ENCODE measurements at places on chromosomes 6 and 20.

GRCh38 chr20:58268936-58269619 lies 40.4 kb upstream of the RAB22A start:
- no peak for DNase-seq

GRCh38 chr6:4256969-4257368 lies 121.6 kb upstream of the ECI2 start:
- DNase-seq, result no peak

GRCh38 chr20:47133809-47134456 lies 222.6 kb downstream of the ZMYND8 start:
- DNase-seq, result no peak

- no peak for DNase-seq
Observed at GRCh38 chr6:148430897-148431296, 88.3 kb downstream of the SASH1 start.

DNA sequence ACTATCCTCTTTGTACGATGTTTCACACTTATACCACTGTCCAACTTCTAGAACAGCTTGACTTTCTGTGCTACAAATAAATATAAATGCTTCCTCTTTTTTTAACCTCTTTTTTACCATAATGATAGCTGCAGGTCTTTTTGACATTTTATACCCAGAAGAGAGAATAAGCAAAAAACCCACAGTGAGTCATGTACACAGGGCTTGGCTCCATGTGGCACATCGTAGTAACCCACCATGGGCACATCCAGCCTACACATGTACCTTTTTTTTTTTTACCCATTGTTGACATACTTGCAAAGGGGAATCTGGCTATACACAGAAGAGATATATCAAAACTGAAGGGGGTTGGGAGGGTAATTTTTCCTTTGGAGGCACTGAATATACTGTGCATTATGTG lies 59.5 kb upstream of the RSPO3 start:
- no peak for DNase-seq

- no peak for DNase-seq
Observed at GRCh38 chr6:31908791-31909190, 6.9 kb upstream of the ZBTB12 start.

- no peak for DNase-seq
Observed at GRCh38 chr6:39942903-39943580, 8.8 kb upstream of the MOCS1 start.

- DNase-seq, result no peak
Observed at GRCh38 chr6:54817236-54817635, 29.3 kb upstream of the FAM83B start.

GRCh38 chr20:15487682-15488081 lies 1085.6 kb downstream of the KIF16B start:
- no peak for DNase-seq

DNA sequence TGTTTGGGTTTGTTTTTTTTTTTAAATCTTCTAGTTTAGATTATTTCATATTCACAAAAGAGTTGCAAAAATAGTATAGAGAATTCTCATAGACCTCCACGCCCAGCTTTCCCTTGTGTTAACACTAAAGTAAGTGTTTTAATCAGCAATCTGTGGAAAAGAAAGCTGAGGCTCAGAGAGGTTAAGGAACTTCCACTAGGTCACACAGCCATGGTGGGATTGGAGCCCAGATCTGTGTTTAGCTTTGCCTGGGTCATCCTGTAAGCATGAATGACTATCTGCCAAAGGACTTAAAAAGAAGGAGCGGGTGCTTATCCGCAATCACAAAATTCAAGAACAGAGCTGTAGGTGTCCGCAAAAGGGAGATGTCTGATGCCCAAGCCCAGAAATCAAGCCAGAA lies 60.5 kb downstream of the EDN3 start:
- no peak for DNase-seq

DNA sequence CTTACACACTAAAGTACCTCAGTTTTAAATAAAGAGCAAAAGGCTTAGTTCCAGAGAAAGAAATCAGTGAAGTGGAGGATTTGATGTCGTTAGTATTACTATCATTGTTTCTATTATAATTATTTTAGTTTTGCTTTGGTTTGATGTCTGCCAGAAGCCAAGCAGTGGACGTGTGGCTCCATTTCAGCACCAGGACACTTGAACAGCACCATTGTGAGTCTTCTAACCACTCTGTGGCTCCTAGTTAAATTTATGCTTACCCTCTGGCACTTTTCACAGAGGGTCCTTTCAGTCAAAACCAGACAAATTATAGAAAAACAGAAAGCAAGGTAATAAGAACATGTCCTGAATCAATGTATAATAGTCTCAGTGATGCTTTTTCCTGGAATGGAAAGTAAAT lies 3.4 kb downstream of the COL9A1 start:
- DNase-seq, result no peak

DNA sequence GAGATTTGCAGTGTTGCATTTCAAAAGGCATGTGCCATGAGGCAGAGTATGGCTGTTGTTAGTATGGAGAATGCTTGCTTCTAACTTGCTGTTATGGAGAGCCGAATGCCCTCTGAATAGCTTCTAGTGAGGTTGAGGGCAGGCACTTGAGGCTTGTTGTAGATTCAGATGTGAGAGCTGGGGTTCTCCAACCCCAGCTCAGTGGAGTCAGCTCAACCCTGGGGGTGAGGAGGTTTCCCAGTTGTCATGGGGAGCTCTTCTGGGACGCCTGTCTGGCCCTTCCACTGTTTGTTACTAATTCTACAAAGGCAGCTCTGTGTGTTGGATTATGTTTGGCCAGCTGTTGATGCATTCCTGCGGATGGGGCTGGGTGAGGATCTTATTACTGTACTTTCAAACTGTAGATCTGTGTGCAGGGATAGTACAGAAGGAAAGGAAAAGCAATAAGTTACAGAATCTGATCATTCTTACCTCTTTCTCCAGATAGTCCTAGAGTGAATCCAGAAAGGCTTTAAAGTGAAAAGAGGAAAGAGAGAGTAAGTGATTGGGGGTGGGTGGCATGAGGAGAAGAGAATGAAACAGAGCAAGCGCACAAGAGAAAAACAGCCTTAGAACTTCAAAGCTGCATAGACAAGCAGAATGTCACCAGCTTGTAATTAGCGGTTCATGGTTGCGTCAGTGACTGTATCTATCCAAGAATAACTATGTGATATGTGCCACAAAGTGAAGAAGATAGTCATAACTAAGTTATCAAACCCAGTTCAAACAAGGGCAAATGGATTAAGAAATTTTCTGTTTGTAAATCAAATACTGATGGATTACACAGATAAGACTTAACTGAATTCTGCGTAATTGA lies 148.7 kb downstream of the PRL start:
- DNase-seq, result no peak

- no peak for DNase-seq
Observed at GRCh38 chr6:43812850-43813578, 43.0 kb downstream of the VEGFA start.

DNA sequence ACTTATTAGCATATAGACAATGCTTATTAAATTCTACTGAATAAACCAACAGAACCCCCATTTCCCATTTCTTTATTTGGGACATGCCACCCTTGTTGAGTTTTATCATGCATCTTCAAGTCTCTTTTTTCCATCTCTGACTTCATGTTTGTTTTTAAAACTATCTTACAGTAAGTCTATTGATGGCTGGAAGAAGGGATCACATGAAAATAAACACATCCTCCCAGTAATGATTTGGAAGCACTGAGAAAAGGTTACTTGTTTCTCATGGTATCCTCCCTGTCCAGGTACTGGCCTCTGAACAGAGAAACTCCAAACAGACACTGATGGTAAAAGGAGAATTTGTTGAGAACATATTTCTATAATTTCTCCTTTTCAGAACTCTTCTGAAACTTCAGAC lies 74.9 kb downstream of the KIF13A start:
- DNase-seq, result no peak

DNA sequence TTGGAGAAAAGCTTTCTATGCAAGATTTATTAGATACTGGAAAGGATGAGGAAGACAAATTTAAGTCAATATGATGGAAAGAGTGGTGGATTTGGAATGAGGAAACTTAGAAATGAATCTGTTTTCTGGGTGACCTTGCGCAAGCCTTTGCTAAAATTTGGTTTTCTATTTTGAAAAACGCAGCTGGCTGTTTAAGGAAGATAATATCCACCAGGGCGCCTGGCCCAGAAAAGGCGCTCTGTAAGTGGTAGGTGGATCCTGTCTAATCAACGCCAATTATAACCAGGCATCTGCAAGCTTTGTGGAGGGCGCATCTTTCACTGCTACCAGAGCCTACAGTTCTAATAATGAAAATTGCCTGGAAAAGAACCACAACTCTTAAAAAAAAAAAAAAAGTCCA lies 398 bp upstream of the SPATS1 start:
- DNase-seq, result no peak

GRCh38 chr20:19549896-19550295 lies 208.2 kb upstream of the RIN2 start:
- no peak for DNase-seq

DNA sequence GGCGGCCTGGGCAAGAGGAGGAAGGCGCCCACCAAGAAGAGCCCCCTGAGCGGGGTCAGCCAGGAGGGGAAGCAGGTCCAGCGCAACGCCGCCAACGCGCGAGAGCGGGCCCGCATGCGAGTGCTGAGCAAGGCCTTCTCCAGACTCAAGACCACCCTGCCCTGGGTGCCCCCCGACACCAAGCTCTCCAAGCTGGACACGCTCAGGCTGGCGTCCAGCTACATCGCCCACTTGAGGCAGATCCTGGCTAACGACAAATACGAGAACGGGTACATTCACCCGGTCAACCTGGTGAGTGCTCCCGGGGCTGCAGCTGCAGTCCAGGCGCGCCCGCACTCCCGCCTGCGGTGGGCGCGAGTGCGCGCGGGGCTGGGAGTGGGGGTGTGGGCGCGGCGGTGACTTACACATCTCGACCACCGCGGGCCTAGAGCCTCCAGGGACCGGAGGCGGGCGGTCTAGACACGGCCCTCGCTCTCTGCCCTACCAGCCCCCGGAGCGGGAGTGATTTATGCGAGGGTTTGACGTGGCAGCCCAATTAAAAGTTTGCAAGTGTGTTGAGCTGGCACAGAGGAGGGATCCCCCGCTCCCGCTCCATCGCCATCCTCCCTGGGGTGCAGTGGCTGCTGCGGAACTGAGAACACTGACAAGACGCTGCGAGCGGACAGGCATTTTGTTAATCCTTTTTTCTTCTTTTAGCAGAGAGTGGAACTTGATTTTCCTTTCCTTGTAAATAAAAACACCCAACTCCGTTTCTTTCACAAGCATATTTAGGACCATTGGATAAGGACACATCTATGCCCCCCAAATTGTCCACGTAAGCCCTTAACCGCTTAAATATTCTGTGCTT lies 867 bp downstream of the TCF21 start:
- no peak for DNase-seq

GRCh38 chr6:11040134-11040533 lies 4.0 kb downstream of the ELOVL2 start:
- no peak for DNase-seq

DNA sequence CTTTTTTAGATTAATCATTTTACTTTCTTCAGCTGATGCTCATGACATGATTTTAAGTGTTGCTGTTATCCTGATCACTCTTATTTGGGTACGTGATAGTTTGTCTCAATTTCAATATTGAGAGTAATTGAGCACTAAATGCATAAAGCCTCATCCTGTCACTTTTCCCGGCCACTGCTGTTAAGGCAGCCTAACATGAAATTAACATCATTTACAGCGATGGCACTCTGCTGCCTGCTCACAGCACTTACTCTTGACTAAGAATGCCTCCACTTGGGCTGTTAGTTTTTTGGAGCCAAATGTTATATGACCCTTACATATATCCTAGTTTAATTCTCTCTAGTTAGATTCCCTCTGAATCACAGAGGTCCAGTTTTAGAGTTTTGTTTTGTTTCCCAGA lies 107.3 kb downstream of the SLX4IP start:
- no peak for DNase-seq

- no peak for DNase-seq
Observed at GRCh38 chr6:151004383-151005024, 139.0 kb downstream of the MTHFD1L start.

GRCh38 chr6:148151896-148152643 lies 190.6 kb upstream of the SASH1 start:
- DNase-seq, result no peak

- DNase-seq, result no peak
Observed at GRCh38 chr20:50450881-50451752, 59.1 kb upstream of the PTPN1 start.

DNA sequence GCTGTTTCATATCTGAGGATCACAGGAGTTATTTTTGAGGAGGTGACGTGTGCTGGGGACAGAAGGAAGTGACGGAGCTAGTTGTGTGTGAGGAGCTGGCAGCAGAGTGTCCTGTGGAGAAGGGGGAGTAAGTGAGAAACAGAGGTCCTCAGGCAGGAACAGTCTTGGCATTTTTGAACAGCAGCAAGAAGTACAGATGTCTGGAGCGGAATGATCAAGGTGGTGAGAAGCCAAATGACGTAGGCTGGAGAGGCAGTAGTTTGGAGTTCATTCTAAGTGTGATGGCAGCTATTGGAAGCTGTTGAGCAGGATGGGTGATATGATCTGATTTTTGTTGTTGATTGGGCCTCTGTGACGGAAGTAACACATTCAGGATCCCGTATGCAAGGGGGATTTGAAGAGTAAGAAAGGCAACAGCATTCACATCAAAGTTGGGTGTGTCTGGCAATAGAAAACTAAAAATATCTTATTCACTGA lies 52.3 kb downstream of the SOBP start:
- no peak for DNase-seq

DNA sequence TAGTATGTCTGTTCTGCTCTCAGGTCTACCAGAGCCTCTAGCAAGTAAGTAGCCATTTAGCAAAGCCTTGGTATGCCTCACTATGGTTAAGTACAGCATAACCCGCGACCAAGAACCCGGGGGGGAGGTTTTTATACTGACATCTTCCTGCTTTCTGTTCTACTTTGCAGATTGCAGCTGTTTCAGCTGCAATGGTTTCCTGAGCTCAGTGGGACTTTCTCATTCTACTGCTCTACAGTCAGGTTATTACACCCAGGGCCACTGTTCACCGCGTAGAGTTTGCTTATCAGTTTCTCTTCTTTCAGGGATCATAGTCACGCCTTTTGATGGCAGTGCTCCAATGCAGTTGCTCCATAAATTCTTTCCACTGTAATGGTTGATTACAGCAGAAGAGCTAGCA lies 631.3 kb downstream of the TFAP2A start:
- no peak for DNase-seq

- no peak for DNase-seq
Observed at GRCh38 chr6:42974919-42975505, 4.0 kb downstream of the PEX6 start.

- DNase-seq, result peak; percentile 35
Observed at GRCh38 chr6:161418463-161418945, 144.6 kb upstream of the AGPAT4 start.

- no peak for DNase-seq
Observed at GRCh38 chr6:18415207-18415606, 28.1 kb downstream of the RNF144B start.

GRCh38 chr6:135121434-135121833 lies 59.7 kb upstream of the MYB start:
- DNase-seq, result no peak

Data from 8988T (cell line).